ENCODE measurements at places on chromosomes 3 and 15.

GRCh38 chr15:85421116-85421925 is 40.9 kb downstream of the AKAP13 start:
- DNase-seq: no peak

- DNase-seq: no peak
These were observed 2.5 kb downstream of the KLHL25 start for GRCh38 chr15:85792102-85792731.

- no peak for DNase-seq
These were observed 1.3 kb downstream of the ADAMTS7 start for GRCh38 chr15:78810003-78810361.

GRCh38 chr15:81940467-81941451 is 105.1 kb downstream of the MEX3B start:
- no peak for DNase-seq

DNA sequence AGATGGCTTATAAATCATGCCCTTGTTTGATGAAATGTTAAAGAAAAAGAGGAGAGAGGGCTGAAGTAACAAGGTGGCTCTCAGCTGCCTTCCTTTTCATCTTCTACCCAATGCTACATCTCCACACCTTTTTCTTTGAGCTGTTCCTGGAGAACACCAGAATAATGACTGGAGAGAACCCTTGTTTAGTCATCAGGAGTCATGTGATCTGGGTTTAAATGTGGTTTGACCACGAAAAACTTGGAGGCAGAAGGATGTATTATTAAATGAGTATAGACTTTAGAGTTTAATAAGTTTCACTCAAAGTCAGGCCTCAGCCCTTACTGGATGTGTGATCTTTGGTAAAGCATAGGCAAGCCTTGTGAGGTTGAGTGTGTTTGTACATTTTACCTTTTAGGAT is 230.3 kb upstream of the TBL1XR1 start:
- no peak for DNase-seq

- DNase-seq: no peak
These were observed 57.0 kb downstream of the MLH1 start for GRCh38 chr3:37050282-37050681.
